Mesothelial cell of epicardium (in vitro differentiated cells): ENCODE measurements at places on chromosomes 13 and 19. TPM values are rescaled to one million over a fixed set of nuclear protein-coding genes. Genes with fewer than 3 reads are reported as not detected.
A peak's percentile ranks its signal among the peaks of the same experiment; 100 is the strongest.

DNA sequence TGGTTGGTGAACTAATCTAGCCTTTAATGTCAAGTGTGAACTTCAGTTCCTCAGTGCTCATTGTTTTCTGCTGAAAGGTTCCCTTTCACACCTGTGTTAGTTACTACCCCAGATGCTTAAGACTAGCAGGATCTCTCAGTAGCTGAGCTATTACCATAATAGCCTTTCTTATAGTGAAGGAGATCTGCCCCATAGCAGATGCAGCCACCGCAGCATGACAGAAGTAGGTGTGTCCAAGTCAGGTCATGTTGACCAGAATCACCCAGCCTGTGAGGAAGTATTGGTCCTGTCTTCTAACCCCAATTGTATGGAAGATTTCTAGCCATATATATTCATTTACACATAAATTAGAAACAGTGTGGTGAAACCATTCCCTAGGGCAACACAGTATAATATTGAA, 37.3 kb downstream of the ZAR1L start:
- peaks cover 2% of the 10 kb centered on the region for H3K4me1 ChIP-seq
- H3K27ac ChIP-seq, result no peak overlapping the region
- H3K36me3 ChIP-seq, result peaks cover 14% of the 10 kb centered on the region
- H3K27me3 ChIP-seq, result no peaks in the 10 kb centered on the region
- no peak for DNase-seq

GRCh38 chr13:46571189-46571908, 18.4 kb downstream of the LRCH1 start:
- H3K4me1 ChIP-seq, result peaks cover 22% of the 10 kb centered on the region
- H3K27ac ChIP-seq, result no peak overlapping the region

GRCh38 chr19:50264483-50265186, 61.2 kb downstream of the MYH14 start:
- peaks cover 10% of the 10 kb centered on the region for H3K27me3 ChIP-seq
- H3K4me3 ChIP-seq, result no peak overlapping the region
- H3K36me3 ChIP-seq, result peaks cover 13% of the 10 kb centered on the region
- H3K4me1 ChIP-seq, result no peaks in the 10 kb centered on the region

DNA sequence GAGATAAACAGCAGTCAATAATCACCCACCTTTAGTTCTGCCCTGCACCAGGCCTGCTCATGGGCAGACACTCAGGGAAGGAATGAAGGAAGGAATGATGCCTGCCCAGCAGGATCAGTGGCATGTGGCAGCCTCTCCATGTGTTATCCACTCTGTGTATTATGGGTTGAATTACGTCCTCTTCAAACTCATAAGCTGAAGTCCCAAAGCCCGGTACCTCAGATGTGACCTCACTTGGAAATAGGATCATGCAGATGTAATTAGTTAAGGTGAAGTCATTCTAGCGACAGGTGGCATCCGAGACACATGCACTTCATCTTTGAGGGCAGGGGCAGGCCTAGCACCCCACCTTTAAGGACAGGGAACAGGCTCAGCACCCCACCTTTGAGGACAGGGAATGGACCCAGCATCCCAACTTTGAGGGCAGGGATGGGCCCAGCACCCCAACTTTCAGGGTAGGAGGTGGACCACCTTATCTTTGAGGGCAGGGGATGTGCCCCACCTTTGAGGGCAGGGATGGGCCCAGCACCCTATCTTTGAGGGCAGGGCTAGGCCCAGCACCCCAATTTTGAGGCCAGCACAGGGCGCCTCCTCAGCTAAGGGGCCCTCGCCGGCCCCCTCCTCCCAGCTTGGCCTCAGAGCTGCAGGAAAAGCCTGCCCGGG, 127.6 kb downstream of the URI1 start:
- peaks cover 8% of the 10 kb centered on the region for H3K4me1 ChIP-seq
- no peak overlapping the region for H3K4me3 ChIP-seq
- H3K36me3 ChIP-seq, result no peaks in the 10 kb centered on the region
- no peaks in the 10 kb centered on the region for H3K27me3 ChIP-seq
- peak overlapping the region; percentile 96 for H3K27ac ChIP-seq

GRCh38 chr19:28687296-28687695, 525.7 kb downstream of the UQCRFS1 start:
- H3K36me3 ChIP-seq, result no peaks in the 10 kb centered on the region
- no peaks in the 10 kb centered on the region for H3K4me1 ChIP-seq
- H3K27ac ChIP-seq, result no peak overlapping the region
- H3K4me3 ChIP-seq, result no peak overlapping the region
- H3K27me3 ChIP-seq, result no peaks in the 10 kb centered on the region

DNA sequence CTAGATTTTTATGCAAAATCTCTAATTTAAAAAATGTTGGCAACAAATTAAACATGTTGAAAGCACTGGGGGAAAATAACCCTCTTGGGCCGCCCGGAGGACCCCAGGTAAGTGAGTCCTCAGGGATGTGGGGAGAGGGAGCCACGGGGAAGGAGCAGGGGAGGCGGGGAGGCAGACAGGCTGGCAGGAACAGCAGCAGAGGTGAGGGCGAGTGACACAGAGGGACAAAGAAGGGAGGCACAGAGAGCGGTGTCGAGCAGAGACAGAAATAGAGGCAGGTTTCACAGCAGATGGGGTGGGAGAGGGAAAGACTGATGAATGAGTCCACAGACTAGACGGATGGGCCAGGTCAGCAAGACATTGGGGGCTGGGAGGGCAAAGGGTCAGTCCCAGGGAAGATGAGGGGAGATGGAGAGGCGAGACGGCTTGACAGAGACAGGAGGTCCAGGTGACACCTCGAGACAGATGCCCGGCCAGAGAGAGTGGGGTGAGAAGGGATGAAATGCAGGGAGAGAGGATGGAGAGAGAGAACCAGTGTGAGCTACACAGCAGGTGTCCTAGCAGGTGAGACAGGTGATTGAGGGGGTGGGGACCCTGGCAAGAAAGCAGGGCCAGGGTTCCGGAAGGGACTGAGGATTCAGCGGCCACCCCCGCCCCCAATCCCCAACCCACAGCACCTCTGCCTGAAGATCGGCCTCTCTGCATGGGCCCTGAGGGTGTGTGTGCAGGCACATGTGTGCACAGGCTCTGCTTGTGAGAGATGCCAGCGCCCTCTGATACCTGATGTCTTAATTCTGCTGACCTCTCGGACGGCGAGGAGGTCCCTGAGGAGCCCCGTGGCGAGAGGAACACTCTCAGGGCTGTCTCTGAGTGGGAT, 3.8 kb downstream of the LRRC4B start:
- DNase-seq, result no peak
- H3K4me3 ChIP-seq, result no peak overlapping the region
- H3K4me1 ChIP-seq, result peaks cover 5% of the 10 kb centered on the region
- no peaks in the 10 kb centered on the region for H3K36me3 ChIP-seq

DNA sequence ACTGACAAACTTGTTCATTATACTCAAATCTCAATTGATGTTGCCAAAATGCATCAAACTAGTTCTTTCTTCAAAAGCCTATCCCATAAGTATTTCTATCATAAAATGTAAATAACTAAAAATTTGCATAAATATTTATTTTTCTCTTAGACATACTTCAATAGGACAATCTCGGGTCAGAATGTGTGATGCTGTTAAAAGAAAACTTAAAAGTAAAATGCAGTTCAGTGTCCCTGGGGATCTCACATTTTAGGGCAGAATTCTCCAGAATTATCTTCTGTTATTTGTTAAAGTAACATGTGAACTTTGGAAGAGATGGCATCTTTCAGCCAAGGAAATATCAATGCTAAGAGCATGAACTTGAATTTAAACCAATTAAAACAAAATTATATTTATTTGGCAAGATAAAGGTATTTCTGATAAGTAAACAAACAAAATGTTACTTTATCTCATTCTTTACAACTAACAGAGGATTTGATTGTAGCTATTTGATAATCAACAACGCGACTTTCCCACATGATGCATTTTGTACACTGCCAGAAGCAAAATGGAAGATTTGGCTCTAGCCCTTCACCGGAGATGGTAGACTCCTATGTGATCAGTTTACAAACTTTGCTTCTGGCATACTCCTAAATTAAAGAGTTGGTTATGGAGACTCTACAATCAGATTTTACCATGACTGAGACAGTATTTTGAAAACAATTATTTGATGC, 169.5 kb upstream of the EDNRB start:
- no peak for DNase-seq
- no peaks in the 10 kb centered on the region for H3K36me3 ChIP-seq

GRCh38 chr13:26132756-26133155, 80.9 kb upstream of the SHISA2 start:
- H3K27ac ChIP-seq, result no peak overlapping the region
- H3K4me1 ChIP-seq, result no peaks in the 10 kb centered on the region
- peaks cover 2% of the 10 kb centered on the region for H3K27me3 ChIP-seq
- H3K4me3 ChIP-seq, result no peak overlapping the region
- no peak for DNase-seq

DNA sequence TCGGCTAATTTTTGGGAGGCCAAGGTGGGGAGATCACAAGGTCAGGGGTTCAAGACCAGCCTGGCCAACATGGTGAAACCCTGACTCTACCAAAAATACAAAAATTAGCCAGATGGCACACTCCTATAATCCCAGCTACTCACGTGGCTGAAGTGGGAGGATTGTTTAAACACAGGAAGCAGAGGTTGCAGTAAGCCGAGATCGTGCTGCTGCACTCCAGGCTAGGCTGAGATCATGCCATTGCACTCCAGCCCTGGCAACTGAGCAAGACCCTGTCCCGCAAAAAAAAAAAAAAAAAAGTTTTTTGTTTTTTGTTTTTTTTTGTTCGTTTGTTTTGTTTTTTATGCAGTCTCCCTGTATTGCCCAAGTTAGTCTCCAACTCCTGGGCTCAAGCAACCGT, 21.2 kb downstream of the MAST1 start:
- peaks cover 7% of the 10 kb centered on the region for H3K27me3 ChIP-seq
- no peak overlapping the region for H3K27ac ChIP-seq
- H3K4me3 ChIP-seq, result no peak overlapping the region
- H3K36me3 ChIP-seq, result no peaks in the 10 kb centered on the region
- no peaks in the 10 kb centered on the region for H3K4me1 ChIP-seq

GRCh38 chr13:33855371-33855895, 37.5 kb downstream of the RFC3 start:
- no peak overlapping the region for H3K4me3 ChIP-seq
- no peak for DNase-seq
- H3K27ac ChIP-seq, result no peak overlapping the region
- H3K27me3 ChIP-seq, result no peaks in the 10 kb centered on the region

Gene SERTM1
- 2.5 to 3.1 TPM (median 2.6 TPM) in 3 replicates for total RNA-seq

DNA sequence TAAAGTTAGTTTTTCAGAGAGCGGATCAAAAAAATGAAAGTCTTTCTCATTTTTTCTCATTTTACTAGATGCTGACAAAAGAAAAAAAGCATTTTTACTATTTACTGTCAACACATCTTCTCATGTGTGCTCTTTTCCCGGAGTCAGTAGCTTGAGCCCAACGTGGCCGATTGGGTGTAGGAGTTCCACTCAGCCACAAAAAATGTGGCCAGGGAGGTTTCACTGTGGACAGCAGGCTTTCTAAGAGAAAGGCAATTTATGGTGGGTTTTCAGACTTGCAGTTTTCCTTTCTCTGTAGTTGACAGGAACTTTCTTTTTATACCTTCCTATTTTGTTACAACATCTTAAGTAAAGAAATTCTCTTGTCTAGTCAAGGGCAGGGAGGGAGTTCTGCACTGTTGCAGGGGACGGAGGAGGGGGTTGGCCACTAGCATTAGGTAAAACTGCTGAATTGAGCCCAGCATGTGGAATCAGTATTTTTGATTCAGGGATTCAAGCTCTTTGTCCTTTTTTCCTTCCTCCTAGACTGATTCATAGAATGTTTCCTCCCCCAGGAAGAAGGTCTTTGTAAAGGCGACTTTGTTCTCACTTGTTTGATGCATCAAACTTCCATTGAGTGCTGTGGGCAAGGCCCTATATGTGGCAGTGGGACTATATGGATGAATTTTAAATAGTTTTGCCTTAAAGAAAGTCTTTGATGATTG, 123.1 kb downstream of the B3GLCT start:
- DNase-seq, result no peak
- peaks cover 5% of the 10 kb centered on the region for H3K36me3 ChIP-seq
- no peaks in the 10 kb centered on the region for H3K27me3 ChIP-seq
- peaks cover 33% of the 10 kb centered on the region for H3K4me1 ChIP-seq

Gene LHFPL6
- total RNA-seq, result 18.2 to 20.2 TPM (median 19.0 TPM) in 3 replicates

- no peak overlapping the region for H3K4me3 ChIP-seq
- peaks cover 2% of the 10 kb centered on the region for H3K27me3 ChIP-seq
- no peak for DNase-seq
- peaks cover 23% of the 10 kb centered on the region for H3K4me1 ChIP-seq
- no peaks in the 10 kb centered on the region for H3K36me3 ChIP-seq
These were observed 16.5 kb downstream of the SIGLEC7 start for GRCh38 chr19:51158474-51159129.
